Naive thymus-derived CD8-positive, alpha-beta T cell (primary cell): ENCODE measurements at places on chromosomes 4 and X. TPM values are rescaled to one million over a fixed set of nuclear protein-coding genes. Genes with fewer than 3 reads are reported as not detected.

N4BP2 gene
- 19.0 TPM for total RNA-seq

FGD1 gene
- total RNA-seq: 0.11 TPM

HERC6 gene
- total RNA-seq: 35.5 TPM

CFAP97 gene
- 37.2 TPM for total RNA-seq

TAB3 gene
- 25.0 TPM for total RNA-seq

SETD7 gene
- 2.7 TPM for total RNA-seq

NLGN4X gene
- not detected for total RNA-seq

HCCS gene
- 11.4 TPM for total RNA-seq

DNA sequence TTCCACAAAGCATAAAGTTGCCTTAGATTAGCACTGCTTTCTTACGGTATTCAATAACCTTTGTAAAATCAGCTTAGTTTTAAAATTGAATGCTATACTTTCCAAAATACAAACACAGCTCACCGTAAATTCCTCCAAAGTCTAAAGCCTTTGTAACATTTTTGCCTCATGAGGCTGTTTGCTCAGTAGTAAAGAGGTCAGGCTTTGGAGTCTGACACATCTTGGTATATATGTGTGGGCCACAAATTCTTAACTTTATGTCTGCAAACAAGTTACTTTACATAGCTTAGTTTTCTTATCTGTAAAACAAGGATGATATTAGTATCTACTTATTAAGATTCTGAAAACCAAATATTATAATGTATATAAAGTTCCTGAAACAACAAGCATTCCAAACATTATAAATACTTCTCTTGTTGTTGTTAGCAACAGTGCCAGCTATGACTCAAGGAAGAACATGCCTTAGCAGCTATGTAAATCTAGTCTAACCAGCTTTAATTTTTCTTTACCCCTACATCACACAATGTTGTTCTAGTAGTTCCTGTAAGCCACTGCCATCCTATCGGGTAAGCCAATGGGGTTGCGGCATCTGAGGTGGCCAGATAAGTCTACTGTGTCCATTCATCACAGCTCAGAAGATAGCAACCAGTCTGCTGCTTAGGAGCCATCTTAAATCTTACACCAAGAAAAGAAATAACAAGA lies 709.0 kb downstream of the KLHL13 start:
- no peaks in the 10 kb centered on the region for H3K36me3 ChIP-seq
- no peak for DNase-seq
- H3K4me3 ChIP-seq: no peak overlapping the region
- H3K27me3 ChIP-seq: no peaks in the 10 kb centered on the region
- H3K27ac ChIP-seq: no peak overlapping the region

DNA sequence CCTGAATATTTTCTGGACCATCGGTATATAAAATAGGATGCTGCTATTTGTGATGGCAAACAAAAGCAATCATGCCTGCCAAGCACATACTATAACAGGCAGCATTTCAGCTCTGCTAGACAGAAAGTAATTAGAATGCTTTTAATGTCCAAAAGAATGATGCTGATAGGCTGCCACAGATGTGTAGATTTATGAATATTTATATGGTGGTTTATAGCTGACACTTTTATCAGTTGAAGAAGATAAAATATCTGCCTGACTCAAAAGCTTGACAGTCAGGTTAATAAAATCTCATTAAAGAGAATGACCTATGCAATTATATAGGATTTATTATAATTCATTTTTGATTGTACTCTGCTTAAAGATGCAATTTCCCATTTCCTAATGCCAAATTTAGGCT lies 4.0 kb downstream of the BEND4 start:
- DNase-seq: no peak
- no peak overlapping the region for H3K27ac ChIP-seq
- H3K36me3 ChIP-seq: peaks cover 2% of the 10 kb centered on the region
- no peak overlapping the region for H3K4me3 ChIP-seq
- H3K4me1 ChIP-seq: peaks cover 15% of the 10 kb centered on the region

DNA sequence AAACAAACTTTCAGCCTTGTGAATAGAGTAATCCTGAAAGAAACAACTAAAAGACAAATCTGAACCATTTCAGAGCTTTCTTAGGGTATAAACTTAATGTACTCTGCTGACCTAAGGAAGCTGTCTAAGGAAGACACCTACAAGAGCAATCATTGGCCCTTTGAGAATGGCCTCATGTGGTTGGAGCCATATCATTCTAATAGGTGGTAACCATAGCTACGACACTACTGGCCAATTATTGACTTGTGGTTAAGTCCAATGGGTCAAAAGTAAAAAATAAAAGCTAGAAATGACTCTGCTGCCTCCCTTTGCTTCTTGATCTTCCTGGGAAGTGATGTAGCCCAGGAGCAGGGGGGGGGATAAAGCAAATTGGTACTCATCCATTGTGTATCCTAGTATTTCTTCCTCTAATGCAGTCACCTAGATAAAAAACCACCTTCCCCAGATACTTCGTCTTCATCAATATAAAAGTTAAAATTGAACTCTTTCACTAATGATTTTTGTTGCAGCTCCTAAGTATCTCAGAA lies 547.0 kb downstream of the ARAP2 start:
- no peak overlapping the region for H3K4me3 ChIP-seq
- H3K27ac ChIP-seq: no peak overlapping the region
- no peaks in the 10 kb centered on the region for H3K36me3 ChIP-seq
- H3K4me1 ChIP-seq: no peaks in the 10 kb centered on the region
- no peak for DNase-seq

GRCh38 chr4:156073976-156074375 lies 120.3 kb upstream of the CTSO start:
- no peak for DNase-seq
- no peak overlapping the region for H3K4me3 ChIP-seq
- no peak overlapping the region for H3K27ac ChIP-seq
- H3K36me3 ChIP-seq: no peaks in the 10 kb centered on the region

DNA sequence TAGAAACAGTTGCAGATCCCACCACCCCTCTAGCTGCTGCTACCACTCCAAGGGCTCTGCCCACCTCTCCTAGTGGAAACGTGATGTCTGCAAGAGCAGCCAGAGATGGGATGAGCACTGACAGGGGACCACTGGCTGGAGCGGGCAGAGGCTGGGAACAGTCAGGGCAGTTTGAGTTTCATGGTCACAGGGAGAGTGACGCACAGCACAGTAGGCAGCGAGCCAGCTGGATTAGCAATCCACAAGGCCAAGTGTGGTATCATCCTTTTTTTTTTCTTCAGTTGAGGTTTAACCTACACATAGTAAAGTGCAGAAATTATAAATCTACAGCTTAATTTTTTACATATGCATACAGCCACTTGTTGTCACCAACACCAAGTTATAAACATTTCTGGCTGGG lies 6.4 kb upstream of the SCML2 start:
- no peak overlapping the region for H3K27ac ChIP-seq
- H3K27me3 ChIP-seq: peaks cover 2% of the 10 kb centered on the region
- DNase-seq: no peak
- H3K4me1 ChIP-seq: no peaks in the 10 kb centered on the region
- H3K4me3 ChIP-seq: no peak overlapping the region
- H3K36me3 ChIP-seq: no peaks in the 10 kb centered on the region

DNA sequence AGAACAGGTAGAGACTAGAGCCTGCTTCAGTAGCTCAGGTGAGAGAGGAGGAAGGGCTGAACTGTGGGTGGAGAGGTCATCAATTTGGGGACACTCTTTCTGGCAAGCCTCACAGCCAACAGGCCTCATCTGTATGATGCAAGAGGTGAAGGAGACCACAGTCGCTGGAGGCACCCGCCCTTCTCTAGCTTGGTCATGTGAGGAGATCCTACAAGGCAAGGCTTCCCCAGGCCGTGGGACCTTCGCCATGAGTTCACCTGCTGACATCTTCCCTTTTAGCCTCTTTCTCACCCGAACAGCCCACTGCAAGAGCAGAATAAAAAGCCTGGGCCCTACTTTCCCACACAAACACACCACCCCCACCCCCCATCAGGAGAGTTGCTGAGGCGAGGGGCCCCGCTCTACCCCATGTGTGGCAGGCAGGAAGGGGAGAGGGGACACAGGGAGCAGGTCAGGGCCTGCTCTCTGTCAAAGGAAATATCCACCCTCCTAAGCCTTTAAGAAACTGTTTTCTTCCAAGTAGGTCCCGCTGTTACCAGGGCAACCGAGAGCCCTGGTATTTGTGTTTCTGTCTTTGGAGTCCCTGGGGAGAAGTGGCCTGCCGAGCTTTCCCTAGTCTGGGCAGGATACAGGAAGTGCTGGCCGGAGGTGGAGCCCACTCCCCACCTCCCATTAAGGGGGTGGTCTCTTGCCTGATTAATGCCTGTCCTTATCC lies 8.1 kb downstream of the RTL5 start:
- no peak overlapping the region for H3K27ac ChIP-seq
- peaks cover 5% of the 10 kb centered on the region for H3K4me1 ChIP-seq
- H3K27me3 ChIP-seq: no peaks in the 10 kb centered on the region
- no peaks in the 10 kb centered on the region for H3K36me3 ChIP-seq
- DNase-seq: no peak

DNA sequence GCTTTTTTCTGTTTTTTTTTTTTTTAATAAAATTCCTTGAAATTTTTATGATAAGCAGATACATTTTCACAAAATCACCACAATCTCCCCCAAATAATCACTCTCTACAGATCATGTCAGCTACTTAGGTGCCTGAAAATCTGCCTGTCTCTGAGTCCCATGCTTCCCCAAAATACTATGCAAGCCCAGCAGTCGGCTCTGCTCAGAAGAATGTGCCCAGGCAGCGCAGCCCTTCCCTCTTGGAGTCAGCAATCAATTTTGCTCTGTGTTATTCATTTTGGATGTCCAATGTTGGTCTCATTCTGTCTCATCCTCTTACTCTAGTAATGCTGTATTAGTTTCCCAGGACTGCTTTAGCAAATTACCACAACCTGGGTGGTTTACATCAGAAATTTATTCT lies 24.9 kb upstream of the C1QTNF7 start:
- no peak overlapping the region for H3K27ac ChIP-seq
- no peaks in the 10 kb centered on the region for H3K36me3 ChIP-seq
- no peaks in the 10 kb centered on the region for H3K27me3 ChIP-seq
- H3K4me1 ChIP-seq: peaks cover 72% of the 10 kb centered on the region
- no peak for DNase-seq

DNA sequence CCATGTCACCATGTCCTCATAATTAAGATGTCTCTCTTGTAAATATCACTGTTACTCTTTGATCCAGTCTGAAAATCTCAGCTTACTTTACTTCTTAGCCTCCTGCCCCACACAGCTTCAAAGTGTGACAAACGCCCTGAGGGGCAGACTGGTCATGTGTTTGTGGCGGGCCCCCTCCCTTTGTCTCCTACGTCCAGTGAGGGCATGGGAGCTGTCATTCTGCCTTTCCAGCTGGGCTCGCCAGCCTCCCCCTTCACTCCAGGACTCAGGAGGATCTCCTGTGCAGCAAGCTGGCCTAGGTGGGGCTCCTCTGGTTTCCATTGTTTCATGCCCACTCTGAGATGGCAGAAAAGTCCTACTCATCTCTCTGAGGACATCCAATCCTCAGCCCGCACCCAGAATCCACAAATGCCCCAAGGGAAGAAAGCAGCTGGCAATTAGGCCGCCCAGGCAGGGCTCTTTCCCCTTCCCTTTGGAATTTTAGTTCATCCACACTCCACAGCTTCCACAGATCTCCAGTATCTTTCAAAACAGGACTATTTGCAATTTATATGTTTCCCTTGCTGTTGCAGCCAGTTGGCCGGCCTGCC lies 86.4 kb upstream of the C4orf50 start:
- peaks cover 4% of the 10 kb centered on the region for H3K27me3 ChIP-seq
- no peaks in the 10 kb centered on the region for H3K36me3 ChIP-seq
- no peak for DNase-seq
- no peak overlapping the region for H3K4me3 ChIP-seq
- no peak overlapping the region for H3K27ac ChIP-seq
- H3K4me1 ChIP-seq: no peaks in the 10 kb centered on the region

GRCh38 chr4:150673793-150674192 lies 91.8 kb downstream of the MAB21L2 start:
- DNase-seq: no peak
- peaks cover 1% of the 10 kb centered on the region for H3K4me1 ChIP-seq
- H3K4me3 ChIP-seq: no peak overlapping the region
- H3K27ac ChIP-seq: no peak overlapping the region
- no peaks in the 10 kb centered on the region for H3K27me3 ChIP-seq

- no peaks in the 10 kb centered on the region for H3K27me3 ChIP-seq
- no peak overlapping the region for H3K4me3 ChIP-seq
- no peak overlapping the region for H3K27ac ChIP-seq
- no peak for DNase-seq
- H3K36me3 ChIP-seq: no peaks in the 10 kb centered on the region
These were observed 42.8 kb downstream of the CUL4B start for GRCh38 chrX:120517936-120518335.

GRCh38 chr4:172845281-172845680 lies 323.3 kb upstream of the GALNT7 start:
- no peak overlapping the region for H3K4me3 ChIP-seq
- no peaks in the 10 kb centered on the region for H3K4me1 ChIP-seq
- no peak for DNase-seq
- H3K36me3 ChIP-seq: no peaks in the 10 kb centered on the region
- H3K27me3 ChIP-seq: no peaks in the 10 kb centered on the region

DNA sequence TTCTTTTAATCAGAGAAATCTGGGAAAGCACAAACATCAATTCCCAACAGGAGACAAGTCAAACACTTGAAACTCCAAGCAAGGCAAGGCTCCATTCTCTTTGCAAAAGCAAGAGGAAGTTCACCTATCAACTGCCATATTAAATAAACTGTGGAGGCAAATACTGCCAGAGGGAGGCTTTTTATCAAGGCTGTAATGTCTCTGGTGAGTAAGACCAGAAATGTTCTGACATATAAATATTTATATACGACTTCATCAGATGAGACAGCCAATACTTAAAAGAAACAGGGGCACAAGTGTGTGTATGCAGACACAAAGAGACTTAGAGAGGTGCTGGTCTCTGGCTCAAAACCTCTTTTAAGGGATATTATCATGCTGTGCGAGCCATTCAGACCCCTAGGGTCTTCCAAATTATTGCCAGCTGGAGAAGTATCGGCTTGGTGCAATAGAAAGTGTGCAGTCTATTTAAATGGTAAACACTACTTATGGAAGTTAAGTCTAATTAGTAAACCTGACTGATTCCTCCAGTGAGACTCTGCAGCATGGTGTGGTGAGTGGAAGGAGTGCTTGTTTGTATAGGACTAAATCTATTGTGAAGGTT lies 24.4 kb downstream of the DCX start:
- no peak overlapping the region for H3K4me3 ChIP-seq
- H3K4me1 ChIP-seq: no peaks in the 10 kb centered on the region
- DNase-seq: no peak
- no peaks in the 10 kb centered on the region for H3K27me3 ChIP-seq
- H3K36me3 ChIP-seq: no peaks in the 10 kb centered on the region

GRCh38 chr4:187617113-187617512 lies 378.5 kb upstream of the ZFP42 start:
- H3K4me3 ChIP-seq: no peak overlapping the region
- no peak for DNase-seq
- H3K36me3 ChIP-seq: no peaks in the 10 kb centered on the region
- H3K4me1 ChIP-seq: no peaks in the 10 kb centered on the region
- H3K27ac ChIP-seq: no peak overlapping the region

GRCh38 chrX:139932901-139933796 lies at the start of gene ATP11C:
Gene ATP11C (minus strand): TSS chrX:139933053. CDS start chrX:139932042, 1,011 bp downstream.
- peak within 1 kb of the TSS; percentile 91 for H3K4me3 ChIP-seq
- no peaks in the 10 kb centered on the region for H3K36me3 ChIP-seq
- H3K4me1 ChIP-seq: peaks cover 25% of the 10 kb centered on the region
- peak; percentile 82 for DNase-seq
- no peaks in the 10 kb centered on the region for H3K27me3 ChIP-seq

GRCh38 chrX:65706041-65706828 lies 38.8 kb downstream of the MSN start:
- peak overlapping the region; percentile 92 for H3K27ac ChIP-seq
- no peak for DNase-seq
- peaks cover 31% of the 10 kb centered on the region for H3K36me3 ChIP-seq
- no peaks in the 10 kb centered on the region for H3K27me3 ChIP-seq
- H3K4me3 ChIP-seq: peak overlapping the region; percentile 71

GRCh38 chr4:1139860-1140259 lies 26.5 kb upstream of the RNF212 start:
- H3K4me3 ChIP-seq: no peak overlapping the region
- H3K36me3 ChIP-seq: peaks cover 2% of the 10 kb centered on the region
- DNase-seq: no peak
- H3K27ac ChIP-seq: no peak overlapping the region
- peaks cover 21% of the 10 kb centered on the region for H3K4me1 ChIP-seq
